ENCODE measurements at places on chromosomes 2 and 18. TPM values are rescaled to one million over a fixed set of nuclear protein-coding genes. Genes with fewer than 3 reads are reported as not detected.

The CIB4 gene
- total RNA-seq, result not detected

The SKA1 gene
- 2.0 TPM for total RNA-seq

The C18orf32 gene
- 122 TPM for total RNA-seq

The HOXD9 gene
- total RNA-seq, result 0.44 TPM

The INSIG2 gene
- 20.3 TPM for total RNA-seq

The SOX11 gene
- total RNA-seq, result 576 TPM

The STK17B gene
- 2.5 TPM for total RNA-seq

The MOGAT1 gene
- not detected for total RNA-seq

The RAB1A gene
- 161 TPM for total RNA-seq

The VSNL1 gene
- 6.1 TPM for total RNA-seq

The FAM237A gene
- total RNA-seq, result not detected

The MYCN gene
- total RNA-seq, result 43.8 TPM

The NRP2 gene
- total RNA-seq, result 89.0 TPM

The NLRC4 gene
- not detected for total RNA-seq

The FOXI3 gene
- total RNA-seq, result 0.34 TPM

The C2orf15 gene
- total RNA-seq, result 0.34 TPM

The ST8SIA5 gene
- 0.56 TPM for total RNA-seq

The ABCG8 gene
- total RNA-seq, result not detected

The YES1 gene
- 17.1 TPM for total RNA-seq

The ST6GAL2 gene
- 5.9 TPM for total RNA-seq

The KCNG2 gene
- total RNA-seq, result 1.6 TPM

The HMSD gene
- total RNA-seq, result not detected

The DNAH6 gene
- 0.86 TPM for total RNA-seq

The IL36A gene
- not detected for total RNA-seq

The CRYGC gene
- not detected for total RNA-seq

The SLC11A1 gene
- total RNA-seq, result not detected

The NGEF gene
- 7.2 TPM for total RNA-seq

The PRSS56 gene
- not detected for total RNA-seq

The SERPINB13 gene
- total RNA-seq, result not detected

The SOWAHC gene
- 12.9 TPM for total RNA-seq

The ABCA12 gene
- 0.37 TPM for total RNA-seq

The CHRNG gene
- 3.5 TPM for total RNA-seq

The SPATA3 gene
- total RNA-seq, result not detected

The SULT1C4 gene
- 1.6 TPM for total RNA-seq

The PHOSPHO2 gene
- total RNA-seq, result 9.6 TPM

The TBR1 gene
- not detected for total RNA-seq

The SLC38A11 gene
- total RNA-seq, result not detected
